Transverse colon (tissue), 4 donors: ENCODE measurements at places on chromosomes 2 and 18. TPM values are rescaled to one million over a fixed set of nuclear protein-coding genes. Genes with fewer than 3 reads are reported as not detected.

- no peaks in the 10 kb centered on the region for H3K27me3 ChIP-seq
- DNase-seq, result no peak
- H3K36me3 ChIP-seq, result no peaks in the 10 kb centered on the region
- H3K4me3 ChIP-seq, result no peak overlapping the region
Measured at GRCh38 chr2:17124575-17125318, 393.5 kb downstream of the RAD51AP2 start.

DNA sequence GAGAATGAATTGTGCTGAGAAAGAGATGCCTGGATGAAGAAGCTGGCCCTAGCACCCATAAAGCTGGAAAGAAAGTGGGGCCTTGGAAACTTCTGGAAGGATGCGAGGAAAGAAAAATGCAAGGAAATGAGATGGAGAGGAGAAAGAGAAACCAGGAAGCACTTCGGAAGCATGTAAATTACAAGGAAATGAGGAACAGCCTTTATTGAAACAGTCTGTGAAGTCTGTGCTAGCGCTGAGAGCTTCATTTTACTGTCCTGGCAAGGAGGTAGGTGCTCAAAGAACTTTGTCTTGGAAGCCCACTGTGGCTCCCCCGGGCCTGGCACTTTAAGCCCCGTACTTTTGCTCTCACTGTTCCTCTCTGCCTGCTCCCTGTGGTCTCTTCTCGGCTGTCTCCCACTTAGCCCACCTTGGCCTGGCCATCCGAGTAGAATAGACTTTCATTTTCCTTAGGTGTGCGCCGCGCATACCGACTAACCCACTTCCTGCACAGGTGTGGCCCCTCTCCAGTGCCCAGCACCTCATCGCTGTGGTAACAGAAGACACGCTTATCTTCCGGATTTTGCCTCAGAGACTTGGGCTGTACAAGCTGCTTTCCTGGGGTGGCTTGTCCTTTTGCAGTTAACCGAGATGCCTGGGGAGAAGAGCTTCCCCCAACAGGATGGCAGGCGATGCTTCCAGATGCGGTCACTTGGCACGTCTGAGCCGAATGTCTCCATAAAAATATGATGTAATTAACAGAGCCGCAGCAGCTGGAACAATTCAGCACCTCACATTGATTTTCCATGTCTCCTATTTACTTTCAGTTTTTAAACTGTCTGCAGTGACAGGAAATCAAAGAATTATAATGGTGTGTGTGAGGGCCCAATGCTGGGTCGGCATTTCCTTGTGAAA is 199.6 kb downstream of the HRH4 start:
- peak overlapping the region; percentile 10 for H3K4me3 ChIP-seq
- peaks cover 6% of the 10 kb centered on the region for H3K27me3 ChIP-seq
- H3K36me3 ChIP-seq, result no peaks in the 10 kb centered on the region
- DNase-seq, result peak; percentile 24

DNA sequence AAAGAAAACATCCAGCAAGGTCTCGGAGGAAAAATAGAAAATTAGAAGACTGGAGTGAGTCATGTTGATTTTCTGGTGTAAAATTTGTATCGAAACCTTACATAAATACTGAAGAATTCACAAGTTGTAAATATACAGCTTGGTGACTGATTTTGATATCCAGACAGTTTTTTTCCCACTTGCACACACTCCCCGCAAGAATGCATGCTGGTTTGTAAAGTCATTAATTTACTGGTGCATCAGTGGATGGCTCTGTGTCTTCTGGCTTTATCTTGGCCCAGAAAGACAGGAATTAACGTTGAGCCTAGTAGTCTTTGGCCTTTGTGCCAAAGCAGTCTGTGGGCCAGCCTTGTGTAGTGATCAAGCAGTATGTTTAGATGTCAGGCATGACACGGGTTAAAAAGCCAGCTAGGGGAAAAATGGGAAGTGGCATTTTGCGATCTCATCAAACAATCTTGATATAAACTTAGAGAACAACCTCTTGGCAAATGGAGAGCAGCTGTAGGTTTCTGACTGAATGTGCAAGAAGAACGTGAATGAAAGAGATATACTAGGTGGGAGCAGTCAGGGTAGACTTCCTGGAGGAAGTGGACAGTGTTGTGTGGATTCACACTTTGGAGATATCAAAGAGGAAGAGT is 22.7 kb upstream of the CASP8 start:
- no peak overlapping the region for H3K27ac ChIP-seq
- H3K27me3 ChIP-seq, result no peaks in the 10 kb centered on the region
- DNase-seq, result no peak
- no peak overlapping the region for H3K4me3 ChIP-seq

DNA sequence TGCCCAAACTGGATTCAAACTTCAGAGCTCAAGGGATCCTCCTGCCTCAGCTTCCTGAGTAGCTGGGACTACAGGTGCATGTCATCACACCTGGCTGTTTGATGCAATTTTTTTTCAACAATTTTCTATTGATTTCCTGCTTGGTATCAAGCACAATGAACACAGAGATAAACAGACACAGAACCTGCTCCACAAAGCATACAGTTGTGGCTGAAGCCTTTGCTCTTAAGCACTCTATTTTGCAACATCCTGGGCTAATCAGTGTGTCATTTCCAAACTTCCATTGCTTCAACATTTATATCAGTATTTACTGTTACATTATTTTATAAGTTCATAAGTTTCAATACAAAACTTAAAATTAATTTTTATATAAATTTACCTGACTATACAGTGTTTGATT is 79.4 kb downstream of the NEB start:
- DNase-seq, result no peak
- H3K36me3 ChIP-seq, result no peaks in the 10 kb centered on the region
- no peaks in the 10 kb centered on the region for H3K27me3 ChIP-seq
- no peaks in the 10 kb centered on the region for H3K4me1 ChIP-seq
- no peak overlapping the region for H3K27ac ChIP-seq
- H3K4me3 ChIP-seq, result no peak overlapping the region

Gene CARF
- total RNA-seq, result 13.9 TPM

Gene ZNF396
- total RNA-seq, result not detected

Gene PTPN4
- total RNA-seq, result 46.6 TPM

Gene FAM124B
- total RNA-seq, result not detected

GRCh38 chr2:241489733-241490680 is 18.4 kb downstream of the STK25 start:
- H3K4me1 ChIP-seq, result no peaks in the 10 kb centered on the region
- H3K4me3 ChIP-seq, result no peak overlapping the region
- no peaks in the 10 kb centered on the region for H3K36me3 ChIP-seq
- H3K27me3 ChIP-seq, result no peaks in the 10 kb centered on the region
- H3K27ac ChIP-seq, result no peak overlapping the region

- no peaks in the 10 kb centered on the region for H3K27me3 ChIP-seq
- H3K36me3 ChIP-seq, result no peaks in the 10 kb centered on the region
- no peak overlapping the region for H3K4me3 ChIP-seq
Measured at GRCh38 chr18:69584429-69584828, 183.7 kb downstream of the DOK6 start.

Gene SOWAHC
- total RNA-seq, result 64.0 TPM

DNA sequence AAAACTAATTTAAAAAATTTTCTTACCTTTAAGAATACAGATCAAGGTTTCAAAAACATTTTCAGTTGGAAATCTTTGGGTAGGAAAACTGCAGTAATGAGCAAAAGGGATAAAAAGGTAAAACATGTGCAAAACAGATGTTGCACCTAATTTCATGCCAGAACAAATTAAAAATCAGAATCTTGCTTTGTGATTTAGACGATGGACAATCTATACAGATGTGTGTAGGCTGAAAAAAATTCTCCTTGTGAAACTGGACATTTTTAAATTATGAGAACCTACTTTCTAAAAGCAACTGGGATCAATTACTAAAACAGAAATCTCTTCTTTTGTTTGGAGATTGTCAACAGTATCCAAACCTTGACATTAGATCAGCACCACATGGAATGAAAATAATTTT is 183.2 kb upstream of the ITGA4 start:
- no peaks in the 10 kb centered on the region for H3K36me3 ChIP-seq
- H3K27ac ChIP-seq, result no peak overlapping the region
- no peak for DNase-seq
- H3K4me1 ChIP-seq, result no peaks in the 10 kb centered on the region

DNA sequence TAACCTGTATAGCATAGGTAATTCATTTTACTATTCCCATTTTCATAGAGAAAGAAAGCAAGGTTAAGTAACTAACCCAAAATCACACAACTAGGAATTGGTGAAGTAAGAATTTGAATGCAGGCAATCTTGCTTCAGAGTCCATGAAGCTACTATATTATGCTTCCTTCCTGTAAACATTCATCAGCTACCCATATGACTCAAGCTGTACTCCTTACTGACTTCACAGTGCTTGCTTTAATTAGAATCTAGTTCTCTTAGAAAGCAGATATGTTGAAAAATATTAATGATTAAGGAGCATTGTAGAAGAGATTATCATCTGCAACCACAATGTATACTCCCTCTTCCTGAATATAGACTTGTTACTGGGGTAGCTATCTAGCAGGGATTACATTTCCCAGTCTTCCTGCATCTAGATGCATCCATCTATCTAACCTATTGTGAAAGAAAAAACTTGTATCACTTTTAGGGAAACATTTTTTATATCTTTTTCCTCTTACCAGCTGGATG is 961.6 kb upstream of the CHAC2 start:
- no peak for DNase-seq
- no peaks in the 10 kb centered on the region for H3K4me1 ChIP-seq
- H3K4me3 ChIP-seq, result no peak overlapping the region
- H3K27ac ChIP-seq, result no peak overlapping the region
- no peaks in the 10 kb centered on the region for H3K36me3 ChIP-seq
- H3K27me3 ChIP-seq, result no peaks in the 10 kb centered on the region

- DNase-seq, result no peak
- H3K27me3 ChIP-seq, result no peaks in the 10 kb centered on the region
- H3K4me1 ChIP-seq, result no peaks in the 10 kb centered on the region
- no peak overlapping the region for H3K27ac ChIP-seq
Measured at GRCh38 chr2:2832657-2833056, 501.6 kb upstream of the MYT1L start.

Gene TMEM150A
- 9.7 TPM for total RNA-seq

GRCh38 chr18:31500051-31500688 is 2.2 kb downstream of the DSG2 start:
- H3K4me1 ChIP-seq, result no peaks in the 10 kb centered on the region
- H3K36me3 ChIP-seq, result no peaks in the 10 kb centered on the region
- H3K27ac ChIP-seq, result peak overlapping the region; percentile 89
- peak; percentile 42 for DNase-seq

Gene VPS4B
- total RNA-seq, result 63.4 TPM

Gene ZNF385B
- 6.0 TPM for total RNA-seq
